ENCODE measurements at places on chromosomes 1 and 21. TPM values are rescaled to one million over a fixed set of nuclear protein-coding genes. Genes with fewer than 3 reads are reported as not detected.

TFF2 gene
- total RNA-seq: not detected

PSEN2 gene
- 17.1 TPM for total RNA-seq

ADIPOR1 gene
- total RNA-seq: 43.6 TPM

FAM177B gene
- total RNA-seq: not detected

CFAP74 gene
- total RNA-seq: not detected

PCP4L1 gene
- total RNA-seq: not detected

PDC gene
- 0.31 TPM for total RNA-seq

Data from cardiac ventricle fibroblast (primary cell).